Lung (tissue), 17 donors: ENCODE measurements at places on chromosomes 5 and 9. TPM values are rescaled to one million over a fixed set of nuclear protein-coding genes. Genes with fewer than 3 reads are reported as not detected.
A peak's percentile ranks its signal among the peaks of the same experiment; 100 is the strongest.

Gene IPPK
- 6.7 TPM for total RNA-seq

DNA sequence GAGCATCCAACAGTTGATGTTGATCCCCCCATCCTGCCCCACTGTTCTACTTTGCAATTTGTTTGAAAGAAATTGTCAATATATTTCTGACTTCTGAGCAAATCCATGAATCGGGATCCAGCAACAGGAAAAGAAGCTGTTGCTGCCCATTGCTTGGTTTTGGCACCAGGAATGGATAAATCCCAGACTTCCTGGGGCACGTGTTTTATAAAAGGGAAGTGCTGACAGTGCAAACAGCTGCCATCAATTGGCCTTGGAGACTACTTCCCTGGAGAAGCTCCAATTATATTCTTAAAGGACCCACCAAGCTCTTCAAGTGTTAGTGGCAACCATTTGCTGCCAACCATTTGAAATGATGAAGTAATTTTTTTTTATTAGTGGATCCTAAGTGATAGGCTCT, 13.7 kb downstream of the STK32A start:
- H3K27me3 ChIP-seq: no peaks in the 10 kb centered on the region
- no peak overlapping the region for H3K4me3 ChIP-seq

GRCh38 chr9:110890416-110890815, 147.9 kb downstream of the LPAR1 start:
- no peak overlapping the region for H3K27ac ChIP-seq
- peaks cover 29% of the 10 kb centered on the region for H3K4me1 ChIP-seq
- H3K4me3 ChIP-seq: no peak overlapping the region
- DNase-seq: no peak

Gene PCDHB8
- total RNA-seq: 2.1 TPM

DNA sequence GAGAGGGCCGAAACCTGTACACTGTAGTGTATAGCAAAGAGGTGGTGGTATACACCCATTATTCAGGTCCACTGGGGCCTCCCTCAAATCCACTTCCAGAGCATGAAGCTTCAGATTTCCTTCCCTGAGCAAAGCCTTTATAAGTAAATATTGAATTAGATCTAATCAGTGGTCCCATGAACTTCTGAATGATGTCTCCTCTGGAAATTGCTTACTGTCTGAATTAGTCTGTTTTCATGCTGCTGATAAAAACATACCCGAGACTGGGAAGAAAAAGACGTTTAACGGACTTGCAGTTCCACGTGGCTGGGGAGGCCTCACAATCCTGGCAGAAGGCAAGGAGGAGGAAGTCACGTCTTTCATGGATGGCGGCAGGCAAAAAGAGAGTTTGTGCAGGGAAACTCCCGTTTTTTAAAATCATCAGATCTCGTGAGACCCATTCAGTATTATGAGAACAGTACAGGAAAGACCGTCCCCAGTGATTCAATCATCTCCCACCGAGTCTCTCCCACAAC, 193.5 kb downstream of the NR3C1 start:
- H3K36me3 ChIP-seq: peaks cover 5% of the 10 kb centered on the region
- no peak overlapping the region for H3K27ac ChIP-seq
- no peak for DNase-seq
- peaks cover 22% of the 10 kb centered on the region for H3K4me1 ChIP-seq
- H3K4me3 ChIP-seq: no peak overlapping the region

- no peaks in the 10 kb centered on the region for H3K27me3 ChIP-seq
- H3K4me1 ChIP-seq: peaks cover 6% of the 10 kb centered on the region
- peaks cover 21% of the 10 kb centered on the region for H3K36me3 ChIP-seq
- no peak for DNase-seq
- no peak overlapping the region for H3K4me3 ChIP-seq
Measured at GRCh38 chr5:133970325-133970909, 2.0 kb upstream of the C5orf15 start.

Gene DMRT2
- 0.52 TPM for total RNA-seq

GRCh38 chr9:96376891-96377874, 6.3 kb downstream of the SLC35D2 start:
- peak; percentile 50 for DNase-seq
- no peak overlapping the region for H3K4me3 ChIP-seq
- H3K27ac ChIP-seq: peak overlapping the region; percentile 61
- peaks cover 16% of the 10 kb centered on the region for H3K4me1 ChIP-seq

Gene NTMT1
- 30.1 TPM for total RNA-seq

GRCh38 chr9:73824671-73825070, 672.5 kb upstream of the RORB start:
- H3K4me1 ChIP-seq: no peaks in the 10 kb centered on the region
- no peaks in the 10 kb centered on the region for H3K36me3 ChIP-seq
- no peak overlapping the region for H3K27ac ChIP-seq
- DNase-seq: no peak
- no peaks in the 10 kb centered on the region for H3K27me3 ChIP-seq

Gene SPINK6
- total RNA-seq: not detected

- no peak overlapping the region for H3K4me3 ChIP-seq
- H3K4me1 ChIP-seq: no peaks in the 10 kb centered on the region
- H3K36me3 ChIP-seq: no peaks in the 10 kb centered on the region
- H3K27ac ChIP-seq: no peak overlapping the region
- no peak for DNase-seq
Measured at GRCh38 chr9:136250676-136251075, 5.1 kb upstream of the QSOX2 start.

Gene CDH9
- total RNA-seq: not detected

- DNase-seq: peak; percentile 25
- no peak overlapping the region for H3K27ac ChIP-seq
- H3K4me3 ChIP-seq: no peak overlapping the region
- H3K4me1 ChIP-seq: no peaks in the 10 kb centered on the region
- H3K27me3 ChIP-seq: no peaks in the 10 kb centered on the region
Measured at GRCh38 chr9:75033791-75034473, 5.8 kb upstream of the CARNMT1 start.

- peak; percentile 53 for DNase-seq
- no peaks in the 10 kb centered on the region for H3K27me3 ChIP-seq
- H3K4me1 ChIP-seq: peaks cover 15% of the 10 kb centered on the region
Measured at GRCh38 chr9:137691646-137692351, 73.0 kb downstream of the EHMT1 start.

DNA sequence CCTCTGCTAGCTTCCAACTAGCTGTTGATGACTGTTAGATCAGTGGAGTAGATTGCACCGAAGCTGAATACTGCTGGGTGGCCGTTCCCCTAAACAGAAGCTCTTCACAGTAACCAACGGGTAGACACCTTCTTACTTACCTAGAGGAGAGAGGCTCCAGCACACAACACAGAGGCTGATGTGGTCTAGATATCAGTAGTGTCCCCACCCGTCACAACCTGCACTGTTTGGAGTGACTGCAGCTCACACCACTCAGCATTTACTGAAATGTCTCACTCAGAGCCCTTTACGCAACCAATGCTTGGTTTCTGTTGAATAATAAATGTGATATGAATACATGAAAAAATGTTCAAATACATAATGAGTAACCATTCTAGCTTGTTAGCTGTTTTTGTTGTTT, 5.3 kb downstream of the TMEM174 start:
- H3K4me1 ChIP-seq: no peaks in the 10 kb centered on the region
- H3K4me3 ChIP-seq: no peak overlapping the region
- DNase-seq: no peak
- no peak overlapping the region for H3K27ac ChIP-seq
- H3K36me3 ChIP-seq: no peaks in the 10 kb centered on the region
